ENCODE measurements at places on chromosomes 16 and 17.

- no peak for DNase-seq
Observed at GRCh38 chr17:49038138-49038537, 41.0 kb downstream of the IGF2BP1 start.

GRCh38 chr17:63429766-63430165 is 16.3 kb downstream of the CYB561 start:
- DNase-seq: no peak

DNA sequence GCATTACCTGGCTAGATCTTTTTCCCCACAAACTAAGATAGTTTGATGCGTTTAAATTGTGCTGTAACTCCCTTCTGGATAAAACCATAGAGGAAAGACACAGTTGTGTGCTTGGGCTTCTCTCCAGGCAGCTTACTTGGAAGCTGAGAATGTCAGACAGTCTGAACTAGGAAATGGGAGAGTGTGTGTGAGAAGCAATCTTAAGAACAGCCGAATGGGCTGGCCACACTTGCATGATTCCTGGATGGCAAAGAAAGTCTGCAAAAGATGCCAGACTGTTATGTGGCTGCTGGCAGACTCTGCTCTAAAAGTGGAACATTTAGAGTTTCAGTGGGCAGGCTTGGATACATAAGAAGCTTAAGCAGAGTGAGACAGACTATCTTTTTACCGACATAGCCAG is 384.3 kb upstream of the PSMD7 start:
- DNase-seq: no peak

GRCh38 chr16:30051518-30051917 is 14.0 kb upstream of the ALDOA start:
- no peak for DNase-seq

GRCh38 chr16:11670171-11671131 is 2.2 kb downstream of the SNN start:
- DNase-seq: peak; percentile 51

DNA sequence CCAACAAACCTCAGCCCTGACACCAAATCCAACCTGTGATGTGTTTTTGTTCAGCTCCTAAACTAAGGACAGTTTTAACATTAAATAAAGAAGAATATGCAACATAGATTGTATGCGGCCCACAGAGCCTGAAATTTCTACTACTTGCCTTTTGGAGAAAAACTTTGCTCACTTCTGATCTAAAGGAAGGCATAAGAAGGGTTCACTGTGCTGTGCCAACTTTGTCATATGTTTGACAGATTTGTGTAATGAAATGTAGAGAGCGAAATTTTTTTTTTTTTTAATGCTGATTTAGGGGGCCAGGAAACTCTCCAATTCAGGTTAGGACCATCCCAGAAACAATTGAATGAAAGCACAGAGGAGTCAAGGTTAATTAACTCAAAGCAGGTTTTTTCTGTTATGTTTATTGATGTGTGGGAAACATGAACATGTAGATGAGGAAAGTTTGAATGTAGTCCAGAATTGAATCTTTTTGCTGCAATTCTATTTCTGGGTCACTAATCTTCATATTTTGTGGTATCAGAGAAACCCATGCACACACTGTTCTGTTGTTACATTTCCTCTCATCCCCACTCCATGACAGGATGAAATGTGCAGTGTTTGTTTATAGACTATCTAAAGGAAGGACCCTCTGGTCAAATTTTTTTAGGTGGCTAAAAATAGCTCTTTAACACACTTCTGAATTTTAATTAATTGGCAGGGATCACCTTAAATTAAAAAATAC is 71.5 kb downstream of the TAOK1 start:
- DNase-seq: no peak

- DNase-seq: no peak
Observed at GRCh38 chr17:74201250-74201649, 2.2 kb upstream of the RPL38 start.

GRCh38 chr16:1744338-1744840 is 27.0 kb downstream of the NME3 start:
- DNase-seq: no peak

DNA sequence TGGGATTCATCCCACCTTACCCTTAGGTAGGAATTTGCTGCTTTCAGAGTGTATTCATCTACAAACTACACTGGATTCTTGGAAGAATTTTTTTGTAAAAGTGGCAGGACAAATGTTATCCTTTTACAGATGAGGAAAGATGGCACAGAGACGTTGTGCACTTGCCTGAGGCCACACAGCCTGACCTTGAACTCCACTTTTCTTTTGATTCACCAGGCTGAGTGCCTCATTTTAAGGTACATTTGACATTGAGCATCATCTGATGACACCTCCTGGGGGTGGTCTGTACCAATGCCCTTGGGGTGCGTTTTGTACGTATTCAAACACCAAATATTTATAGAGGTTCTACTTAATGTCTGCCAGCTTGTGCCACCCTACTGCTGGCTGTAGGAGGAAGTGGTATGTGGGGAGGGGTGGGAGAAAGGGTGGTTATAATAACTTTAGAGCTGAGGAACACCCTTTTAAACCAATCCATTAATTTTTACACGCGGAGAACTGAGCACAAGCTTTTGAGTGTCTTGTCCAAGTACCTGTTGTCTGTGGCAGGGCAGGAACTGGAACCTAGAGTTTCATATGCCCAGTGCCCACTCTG is 29.1 kb downstream of the HS3ST3B1 start:
- no peak for DNase-seq

DNA sequence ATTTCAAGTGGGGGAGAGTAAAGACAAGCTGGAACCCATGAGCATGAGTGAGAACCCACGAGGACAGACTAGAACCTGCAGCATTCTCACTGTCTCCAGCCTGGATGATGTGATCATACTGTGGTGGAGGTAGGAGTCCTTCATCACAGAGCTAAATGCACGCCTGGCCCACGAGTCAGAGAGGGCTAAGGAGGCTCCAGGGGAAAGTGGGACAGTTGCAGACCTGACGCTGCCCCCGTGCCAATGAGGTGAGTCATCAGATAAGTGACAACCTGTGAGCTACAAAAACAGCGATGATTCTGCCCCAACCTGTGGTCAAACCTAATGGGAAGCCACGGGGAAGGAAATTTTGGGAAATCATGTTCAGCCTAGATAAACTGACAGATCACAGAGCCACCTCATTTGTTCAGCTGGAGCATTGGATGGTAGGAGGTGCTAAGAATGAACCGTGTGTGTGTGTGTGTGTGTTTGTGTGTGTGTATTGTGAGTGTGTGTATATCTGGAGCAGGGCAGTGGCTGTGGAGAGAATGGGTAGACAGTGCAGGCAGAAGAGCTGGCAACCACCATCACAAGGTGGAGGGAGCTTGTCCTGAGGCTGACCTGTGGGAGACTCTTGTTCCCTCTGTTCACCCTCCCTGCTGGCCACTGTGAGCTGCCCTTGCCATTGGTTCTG is 131.8 kb downstream of the UTP18 start:
- no peak for DNase-seq

- no peak for DNase-seq
Observed at GRCh38 chr17:68349157-68349556, 57.9 kb downstream of the ARSG start.

DNA sequence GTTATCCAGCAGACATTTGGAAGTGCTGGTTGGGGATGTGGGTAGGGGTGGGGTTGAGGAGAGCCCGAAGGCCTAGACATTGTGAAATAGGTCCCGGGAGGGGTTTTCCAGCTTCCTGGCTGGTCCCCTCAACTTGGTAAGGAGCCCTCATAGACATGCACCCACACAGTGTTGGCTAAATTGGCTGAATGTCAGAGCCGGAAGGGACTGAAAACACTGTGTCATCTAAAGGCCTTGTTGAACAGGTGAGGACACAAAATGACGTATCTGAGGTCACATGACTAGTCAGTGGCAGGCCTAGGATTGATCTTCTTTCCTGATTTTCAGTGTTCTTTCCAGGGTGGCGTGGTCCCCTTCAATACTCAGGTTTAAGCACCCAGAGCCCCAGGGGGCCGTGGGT is 27.6 kb downstream of the ITGB3 start:
- no peak for DNase-seq

GRCh38 chr16:68627951-68628425 is 17.1 kb upstream of the CDH3 start:
- DNase-seq: no peak

GRCh38 chr16:77660311-77660710 is 62.0 kb upstream of the NUDT7 start:
- DNase-seq: peak; percentile 33

- DNase-seq: peak; percentile 72
Observed at GRCh38 chr17:36705874-36706731, 104.7 kb downstream of the MRM1 start.

- DNase-seq: no peak
Observed at GRCh38 chr16:50066482-50067289, 916 bp downstream of the HEATR3 start.

DNA sequence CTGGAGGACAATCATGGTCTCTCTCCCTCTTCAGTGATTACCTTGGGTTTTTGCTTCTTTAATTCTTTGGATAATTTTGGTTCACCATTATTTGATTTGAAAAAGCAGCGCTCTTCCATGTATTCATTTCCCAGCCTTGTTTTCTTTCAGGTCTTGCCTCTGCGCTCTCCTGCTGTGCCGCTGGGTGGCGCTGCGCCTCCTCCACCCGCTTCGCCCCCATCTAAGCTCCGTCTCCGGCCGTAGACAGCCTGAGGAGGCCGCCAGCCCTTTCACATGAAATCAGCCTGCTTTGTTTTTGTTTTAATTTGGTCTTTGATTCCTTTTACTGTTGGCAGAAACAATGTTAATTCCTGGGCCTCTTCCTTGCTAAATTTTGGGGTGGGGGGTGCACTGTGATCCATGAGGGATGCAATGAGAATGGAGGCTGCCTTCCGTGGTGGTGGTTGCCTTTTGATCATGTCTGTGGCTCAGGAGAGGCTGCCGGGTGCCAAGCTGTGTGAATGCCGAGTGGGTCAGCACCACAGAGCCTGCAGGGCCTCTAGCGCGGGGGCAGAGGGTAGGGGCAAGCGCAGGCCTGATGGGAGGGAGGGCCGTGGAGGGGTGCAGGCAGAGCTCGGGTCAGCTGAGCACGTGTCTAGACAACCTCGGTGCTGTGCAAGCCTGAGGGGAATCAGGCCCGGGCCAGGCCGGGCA is 64.1 kb downstream of the PLD6 start:
- peak; percentile 51 for DNase-seq

- DNase-seq: no peak
Observed at GRCh38 chr16:30376461-30376902, 1.9 kb downstream of the MYL11 start.

DNA sequence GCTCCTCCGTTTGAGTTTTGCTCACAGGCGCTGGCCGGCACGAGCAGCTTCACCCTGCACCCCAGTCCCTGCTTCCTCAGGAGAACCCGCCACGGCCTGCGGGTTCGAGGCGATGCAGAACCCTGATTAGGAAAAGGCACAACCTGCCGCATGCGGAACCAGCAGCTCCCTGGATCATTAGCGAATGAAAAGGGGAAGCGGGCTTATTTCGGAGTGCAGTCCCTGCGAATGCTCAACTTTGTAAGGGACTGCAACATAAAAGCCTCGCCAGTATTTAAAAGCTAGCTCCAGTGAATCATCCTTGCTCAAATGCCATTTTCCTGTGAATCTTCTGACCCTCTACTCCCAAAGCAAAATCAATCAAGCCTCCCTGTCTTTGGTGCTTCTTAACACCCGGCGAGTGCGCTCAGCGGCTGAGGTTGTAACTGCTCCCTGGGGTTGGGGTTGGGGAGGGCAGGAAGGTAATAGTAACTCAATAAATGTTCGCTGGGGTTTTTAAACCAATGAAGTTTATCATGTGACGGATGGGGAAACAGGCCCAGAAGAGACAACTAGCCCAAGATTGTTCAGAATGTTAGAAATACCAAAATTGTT is 678 bp upstream of the AKAP10 start:
- no peak for DNase-seq

DNA sequence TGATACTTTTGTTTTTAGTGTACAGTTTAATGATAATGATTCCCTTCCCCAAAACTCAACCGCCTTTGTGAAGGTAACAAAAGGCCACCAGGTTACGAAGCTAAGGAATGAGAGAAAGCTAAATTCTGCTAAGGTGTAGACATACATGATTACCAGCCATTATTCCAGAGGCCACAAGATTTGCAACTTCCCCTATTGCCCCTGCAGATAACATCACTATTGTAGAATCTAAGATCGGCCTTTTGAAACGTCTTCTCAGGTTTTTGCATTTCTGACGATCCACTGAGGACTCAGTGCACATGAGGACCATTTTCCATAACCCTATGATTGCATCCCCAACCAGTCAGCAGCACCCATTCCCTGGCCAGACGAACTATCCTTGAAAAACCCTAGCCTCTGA is 33.9 kb upstream of the SNN start:
- no peak for DNase-seq

GRCh38 chr17:74280093-74280513 is 6.1 kb downstream of the DNAI2 start:
- DNase-seq: no peak

DNA sequence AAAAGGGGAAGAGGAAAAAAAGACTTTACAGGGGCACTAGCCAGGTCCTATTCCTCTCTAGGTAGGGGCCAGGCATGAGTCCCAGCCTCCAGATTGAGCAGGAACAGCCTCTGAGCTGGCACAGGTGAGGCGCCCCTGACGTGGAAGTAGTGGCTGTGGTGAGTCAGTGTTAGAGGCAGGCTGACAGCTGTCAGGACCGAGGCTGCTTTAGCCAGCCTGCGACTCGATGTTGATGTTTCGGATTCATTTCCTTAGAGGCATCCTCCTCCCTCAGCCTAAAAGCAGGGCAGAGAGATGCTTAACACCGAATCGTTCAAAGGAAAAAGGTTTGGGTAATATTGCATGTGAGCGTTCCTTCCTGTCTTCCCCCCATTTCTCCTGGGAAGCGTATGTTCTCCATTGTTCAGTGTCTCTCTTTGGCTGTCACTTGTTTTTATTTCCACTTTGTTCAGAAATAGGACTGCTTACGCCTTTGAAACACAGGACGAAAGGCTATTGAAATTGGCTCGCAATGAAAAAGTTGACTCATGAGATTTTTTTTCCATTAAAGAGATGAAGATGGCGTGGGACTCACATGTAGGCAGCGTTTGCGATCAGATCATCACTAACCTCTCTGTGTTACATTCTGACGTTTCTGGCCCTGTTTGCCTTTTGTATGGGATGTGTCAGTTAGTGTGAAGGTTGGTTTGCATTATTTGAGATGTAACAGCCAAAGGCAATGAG is 1.3 kb downstream of the KIAA0513 start:
- peak; percentile 44 for DNase-seq

DNA sequence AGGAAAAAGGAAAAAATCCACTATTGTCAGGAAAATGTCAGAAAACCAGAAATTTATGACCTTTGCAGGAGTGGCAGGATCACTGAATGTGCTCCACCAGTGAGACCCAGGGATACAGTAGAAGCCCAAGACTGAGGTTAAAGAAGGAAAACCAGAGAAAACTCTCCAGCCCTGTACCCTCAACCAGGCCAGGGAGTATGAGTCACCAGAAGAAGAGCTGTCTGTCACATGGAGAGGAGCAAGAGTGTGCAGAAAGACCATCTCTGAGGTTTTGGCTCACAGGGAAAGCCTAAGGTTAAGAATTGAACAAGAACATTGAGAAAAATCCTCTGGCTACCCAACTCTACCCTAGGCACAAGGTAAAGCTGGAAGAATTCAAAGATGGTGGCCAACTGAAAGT is 47.6 kb upstream of the MON1B start:
- DNase-seq: no peak
